Activated T-helper 9 cell treated with anti-CD3 and anti-CD28 coated beads, Interleukin-2, amount 50 U/mL, for 16 hours (primary cell): ENCODE measurements at places on chromosomes 13 and 19.

DNA sequence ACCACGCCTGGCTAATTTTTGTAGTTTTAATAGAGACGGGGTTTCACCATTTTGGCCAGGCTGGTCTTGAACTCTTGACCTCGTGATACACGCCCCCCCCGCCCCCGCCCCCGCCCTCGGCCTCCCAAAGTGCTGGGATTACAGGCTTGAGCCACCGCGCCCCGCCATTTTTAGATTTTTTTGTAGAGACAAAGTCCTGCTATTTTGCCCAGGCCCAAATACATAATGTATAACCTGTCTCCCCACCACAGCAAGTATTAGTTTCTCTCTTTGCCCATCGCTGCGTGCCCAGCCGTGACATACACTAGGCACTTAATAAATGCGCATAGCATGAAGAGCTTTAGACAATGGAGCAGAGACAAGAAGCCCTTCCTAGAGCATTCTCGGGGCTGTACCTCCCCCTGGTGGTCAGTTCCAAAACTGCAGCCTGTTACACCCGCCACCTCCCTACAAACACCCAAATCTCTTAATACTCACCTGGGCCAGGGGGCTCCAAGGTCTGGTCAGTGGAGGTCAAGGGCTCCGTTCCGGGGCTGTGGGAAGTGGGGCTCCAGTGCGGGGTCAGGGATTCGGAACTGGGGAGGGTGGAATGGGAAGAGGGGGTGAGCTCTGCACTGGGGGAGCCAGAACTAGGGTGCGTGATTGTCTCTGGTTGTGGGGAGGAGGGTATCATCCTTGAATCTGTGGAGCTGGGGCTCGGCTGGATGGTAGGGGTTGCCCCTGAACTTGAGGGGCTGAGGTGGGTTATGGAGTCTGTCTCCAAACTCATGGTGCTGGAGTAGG lies 22.5 kb downstream of the IQCN start:
- DNase-seq: peak; percentile 71

DNA sequence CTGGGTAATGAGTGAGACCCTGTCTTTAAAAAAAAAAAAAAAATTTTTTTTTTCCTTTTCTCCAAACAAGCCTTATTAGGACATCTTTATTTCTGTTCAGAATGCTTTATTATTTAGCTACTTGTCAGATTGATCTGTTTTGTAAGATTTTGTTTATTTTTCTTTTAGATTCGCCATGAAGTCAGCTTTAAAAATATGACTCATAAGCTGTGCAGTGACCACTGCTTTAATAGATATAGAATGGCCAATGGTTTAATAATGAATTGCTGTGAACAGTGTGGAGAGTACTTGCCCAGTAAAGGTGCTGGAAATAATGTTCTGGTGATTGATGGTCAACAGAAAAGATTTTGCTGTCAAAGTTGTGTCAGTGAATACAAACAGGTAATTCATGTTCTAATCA lies 47.7 kb downstream of the ZMYM2 start:
- DNase-seq: no peak

DNA sequence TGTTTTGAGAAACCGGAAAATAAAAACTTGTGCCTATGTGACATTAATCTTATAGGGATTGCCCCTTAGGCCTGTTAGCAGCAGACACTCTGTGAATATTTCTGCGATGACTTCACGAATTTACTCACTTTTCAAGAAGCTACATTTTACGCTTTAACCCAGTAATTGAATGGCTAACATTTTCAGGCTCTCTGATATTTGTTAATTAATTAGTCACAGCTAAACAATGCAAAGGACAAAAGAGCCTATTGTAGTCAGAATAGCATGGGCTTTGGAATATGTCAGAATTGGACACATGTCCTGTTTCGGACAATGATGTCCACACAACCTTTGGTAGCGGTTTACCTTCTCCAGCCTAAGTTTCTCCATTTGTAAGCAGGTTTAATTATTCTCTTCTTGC lies 506.6 kb downstream of the EFNB2 start:
- no peak for DNase-seq

GRCh38 chr19:14405758-14406644 lies 13.1 kb downstream of the DDX39A start:
- peak; percentile 81 for DNase-seq
